ENCODE measurements at places on chromosomes 6 and 20.

- no peak overlapping the region for H3K4me3 ChIP-seq
- peaks cover 46% of the 10 kb centered on the region for H3K4me1 ChIP-seq
- no peaks in the 10 kb centered on the region for H3K36me3 ChIP-seq
- DNase-seq = no peak
Measured at GRCh38 chr20:25353747-25354705, 36.6 kb downstream of the ABHD12 start.

GRCh38 chr6:56694002-56694401 is 51.3 kb upstream of the DST start:
- no peak overlapping the region for H3K4me3 ChIP-seq
- no peak for DNase-seq
- peaks cover 25% of the 10 kb centered on the region for H3K4me1 ChIP-seq
- peak overlapping the region; percentile 93 for H3K27ac ChIP-seq
- no peaks in the 10 kb centered on the region for H3K27me3 ChIP-seq

DNA sequence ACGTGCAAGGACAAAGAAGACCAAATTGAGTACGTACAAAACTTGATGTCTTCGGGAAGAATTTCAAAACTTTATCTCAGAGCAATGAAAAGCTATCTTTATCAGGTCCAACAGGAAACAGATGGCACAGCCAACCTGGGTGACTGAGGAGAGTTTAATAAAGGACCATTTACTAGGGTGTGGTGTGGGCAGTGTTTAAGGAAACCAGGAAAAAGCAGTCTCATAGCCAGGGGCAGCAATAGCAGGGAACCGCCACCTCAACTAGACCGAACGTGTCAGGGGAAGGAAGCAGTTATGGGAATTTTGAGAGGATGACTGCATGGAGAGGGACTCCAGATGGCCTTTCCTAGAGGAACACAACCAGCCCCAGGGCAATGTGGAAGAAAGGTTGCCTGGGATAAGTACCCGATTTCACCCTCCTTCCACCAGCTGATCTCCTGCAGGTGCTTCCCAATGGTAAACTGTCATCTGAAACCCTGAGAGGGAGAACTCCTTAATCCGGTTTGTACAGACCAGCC is 15.2 kb upstream of the TAAR5 start:
- H3K27ac ChIP-seq = no peak overlapping the region
- no peak for DNase-seq
- no peaks in the 10 kb centered on the region for H3K36me3 ChIP-seq

DNA sequence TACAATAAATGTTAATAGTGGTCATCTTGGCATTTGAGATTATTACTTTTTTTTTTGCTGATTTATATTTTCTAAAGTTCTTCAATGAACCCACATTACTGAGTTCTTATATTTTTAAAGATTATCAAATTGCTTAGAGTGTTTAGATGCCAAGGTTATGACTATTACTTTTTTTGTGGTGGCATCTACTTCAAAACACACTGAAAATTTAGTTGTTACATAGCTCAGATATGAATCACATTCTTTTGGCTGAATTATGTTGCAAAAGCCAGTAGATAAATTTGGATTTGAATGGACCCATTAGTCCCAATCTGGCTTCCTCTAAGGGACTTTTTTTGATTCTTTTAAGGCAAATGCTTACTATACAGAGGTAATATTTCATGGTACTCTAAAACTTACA is 8.9 kb downstream of the UTRN start:
- no peak overlapping the region for H3K27ac ChIP-seq
- no peaks in the 10 kb centered on the region for H3K4me1 ChIP-seq
- H3K36me3 ChIP-seq = no peaks in the 10 kb centered on the region
- no peak overlapping the region for H3K4me3 ChIP-seq

DNA sequence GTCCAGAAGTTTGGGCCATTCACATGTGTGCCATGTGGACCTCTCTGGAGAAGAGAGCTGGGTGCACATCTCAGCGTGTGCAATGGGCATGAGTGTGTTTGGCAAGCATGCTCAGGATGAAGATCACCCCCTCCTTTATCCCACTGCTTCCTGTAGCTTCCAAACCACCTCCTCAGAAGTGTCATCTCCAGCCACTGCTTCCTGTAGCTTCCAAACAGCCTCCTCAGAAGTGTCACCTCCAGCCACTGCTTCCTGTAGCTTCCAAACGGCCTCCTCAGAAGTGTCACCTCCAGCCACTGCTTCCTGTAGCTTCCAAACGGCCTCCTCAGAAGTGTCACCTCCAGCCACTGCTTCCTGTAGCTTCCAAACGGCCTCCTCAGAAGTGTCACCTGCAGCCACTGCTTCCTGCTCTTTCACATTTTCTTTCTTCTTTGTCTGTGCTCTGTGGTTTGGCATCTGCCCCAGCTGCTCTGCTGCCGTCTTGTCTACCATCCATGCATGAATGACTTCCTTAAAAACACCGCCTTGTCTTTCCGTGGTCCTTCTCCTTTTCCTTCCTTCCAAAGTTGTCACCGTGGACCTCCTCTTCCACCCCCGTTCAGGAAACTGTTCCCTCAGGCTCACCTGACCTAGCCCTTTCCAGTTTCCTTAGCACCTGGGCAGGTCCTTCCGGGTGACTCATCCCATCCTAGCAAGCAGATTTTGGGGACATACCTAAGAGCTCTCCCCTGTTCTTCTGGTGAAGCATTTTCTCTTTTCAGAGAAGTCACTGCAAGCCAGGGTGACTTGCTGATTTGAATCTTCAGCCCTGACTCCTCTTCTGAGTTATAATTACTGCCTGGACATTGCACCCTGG is 43.5 kb upstream of the TIAM2 start:
- no peaks in the 10 kb centered on the region for H3K4me1 ChIP-seq
- no peaks in the 10 kb centered on the region for H3K27me3 ChIP-seq
- no peak overlapping the region for H3K27ac ChIP-seq
- DNase-seq = no peak

DNA sequence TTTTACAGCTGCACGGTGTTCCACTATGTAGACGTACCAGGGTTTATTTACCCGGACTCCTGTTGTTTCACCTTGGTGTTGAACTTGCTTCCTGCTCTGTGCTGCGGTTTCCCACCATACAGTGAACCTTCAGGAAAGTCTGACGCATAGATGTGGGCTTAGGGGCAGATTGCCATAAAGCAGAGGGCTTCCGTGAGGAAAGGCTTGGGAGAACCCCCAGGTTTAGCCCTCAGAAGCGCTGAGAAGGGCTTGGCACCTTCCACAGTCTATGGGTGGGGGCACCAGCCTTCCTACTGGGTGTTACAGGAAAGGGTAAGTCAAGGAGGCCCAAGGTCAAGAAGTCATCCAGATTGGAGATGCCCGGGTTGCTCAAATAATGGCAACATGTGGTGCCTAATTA is 19.2 kb upstream of the MRPS18A start:
- H3K4me1 ChIP-seq = peaks cover 43% of the 10 kb centered on the region
- H3K4me3 ChIP-seq = no peak overlapping the region
- H3K27me3 ChIP-seq = no peaks in the 10 kb centered on the region
- DNase-seq = no peak
- H3K27ac ChIP-seq = peak overlapping the region; percentile 81

- no peak overlapping the region for H3K4me3 ChIP-seq
- DNase-seq = no peak
- no peak overlapping the region for H3K27ac ChIP-seq
Measured at GRCh38 chr20:516799-517198, 26.8 kb downstream of the CSNK2A1 start.

- H3K4me3 ChIP-seq = no peak overlapping the region
- no peaks in the 10 kb centered on the region for H3K27me3 ChIP-seq
- H3K27ac ChIP-seq = peak overlapping the region; percentile 93
- DNase-seq = no peak
- H3K36me3 ChIP-seq = no peaks in the 10 kb centered on the region
Measured at GRCh38 chr20:35093267-35093884, 769 bp upstream of the TRPC4AP start.

- peaks cover 50% of the 10 kb centered on the region for H3K27me3 ChIP-seq
- no peak overlapping the region for H3K27ac ChIP-seq
Measured at GRCh38 chr20:63826753-63827152, 4.3 kb downstream of the ZBTB46 start.

- H3K4me1 ChIP-seq = peaks cover 4% of the 10 kb centered on the region
- H3K36me3 ChIP-seq = peaks cover 5% of the 10 kb centered on the region
- no peak for DNase-seq
Measured at GRCh38 chr6:100753421-100753820, 127.7 kb downstream of the ASCC3 start.

DNA sequence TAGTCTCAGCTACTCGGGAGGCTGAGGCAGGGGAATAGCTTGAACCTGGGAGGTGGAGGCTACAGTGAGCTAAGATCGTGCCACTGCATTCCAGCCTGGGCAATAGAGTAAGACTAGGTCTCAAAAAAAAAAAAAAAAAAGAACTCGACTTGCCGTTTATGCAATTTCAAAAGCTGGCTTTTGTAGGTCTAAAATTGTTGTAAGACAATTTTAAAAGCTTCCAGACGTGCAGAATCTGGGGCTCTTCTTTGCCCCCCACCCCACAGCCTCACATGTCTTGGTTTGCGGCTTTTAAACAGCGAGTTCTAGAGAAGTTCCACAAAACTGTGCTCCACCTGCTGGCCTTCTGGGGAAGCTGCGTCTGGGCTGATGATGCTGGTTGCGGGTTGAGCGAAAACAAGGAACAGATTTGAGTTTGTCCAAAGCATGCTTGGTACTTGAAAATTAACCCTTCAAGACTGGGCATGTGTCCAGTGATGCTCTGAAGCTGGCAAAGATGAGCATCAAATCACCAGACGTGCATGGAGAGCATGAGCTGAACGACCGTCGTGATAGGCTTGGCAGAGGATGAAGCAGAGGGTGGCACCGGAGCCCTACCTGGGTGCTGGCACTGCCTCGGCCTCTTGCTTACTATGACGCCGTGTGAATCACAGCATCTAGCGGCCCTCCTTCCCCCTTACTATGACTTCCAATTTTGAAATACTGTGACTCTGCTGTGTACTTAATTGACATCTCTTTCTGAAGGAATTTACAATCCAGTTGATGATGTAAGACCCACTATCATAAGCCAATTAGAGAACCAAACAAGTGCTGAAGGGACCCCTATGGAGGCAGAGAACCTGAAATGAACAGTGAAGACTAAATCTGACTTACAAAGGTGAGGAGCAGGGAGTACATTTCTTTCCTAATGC is 171.4 kb downstream of the GMPR start:
- H3K4me3 ChIP-seq = no peak overlapping the region
- DNase-seq = peak; percentile 74
- no peaks in the 10 kb centered on the region for H3K27me3 ChIP-seq
- H3K27ac ChIP-seq = no peak overlapping the region
